ENCODE measurements at places on chromosomes 16 and 17.

DNA sequence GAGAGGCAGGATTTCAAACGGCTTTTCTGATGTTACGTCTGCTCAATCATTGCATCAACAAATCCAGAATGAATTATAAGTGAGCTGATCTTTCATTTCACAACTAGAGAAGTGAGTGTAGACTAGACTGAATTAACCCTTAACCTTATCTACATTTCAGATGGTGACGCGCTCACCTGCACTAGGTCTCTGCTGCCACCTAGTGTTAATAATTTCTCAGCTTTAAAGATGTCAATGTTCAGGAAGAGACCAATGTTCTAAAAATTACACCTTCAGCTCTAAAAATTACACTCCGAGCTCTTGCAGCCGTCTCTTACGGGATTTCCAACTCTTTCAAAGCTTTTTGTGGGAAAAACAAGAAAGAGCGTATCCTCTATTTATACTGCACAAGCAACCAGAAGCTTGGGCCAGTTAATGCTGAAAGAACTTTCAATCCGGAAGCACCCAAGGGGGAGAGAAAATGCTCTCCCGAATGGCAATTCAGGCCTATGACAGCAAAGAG lies 88.2 kb upstream of the FA2H start:
- DNase-seq = peak; percentile 39

DNA sequence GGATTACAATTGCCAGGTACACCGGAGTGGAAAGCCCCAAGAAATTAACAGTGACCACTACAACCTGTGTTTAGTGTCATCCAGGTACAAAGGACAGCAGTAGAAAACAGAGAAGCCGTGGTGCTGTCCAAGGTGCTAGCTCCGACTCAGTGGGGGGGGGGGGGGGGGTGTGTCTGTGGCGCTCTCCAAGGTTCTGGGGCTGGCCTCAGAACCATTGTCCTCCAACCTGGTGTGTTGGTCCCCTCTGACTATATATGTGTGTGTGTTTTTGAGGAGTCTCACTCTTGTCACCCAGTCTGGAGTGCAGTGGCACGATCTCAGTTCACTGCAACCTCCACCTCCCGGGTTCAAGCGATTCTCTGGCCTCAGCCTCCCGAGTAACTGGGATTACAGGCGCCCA lies 5.8 kb upstream of the ZNF23 start:
- DNase-seq = no peak

- no peak for DNase-seq
Measured at GRCh38 chr16:89828870-89829629, 775 bp downstream of the SPIRE2 start.

GRCh38 chr17:40922239-40922638 lies 15.2 kb downstream of the KRT23 start:
- no peak for DNase-seq

DNA sequence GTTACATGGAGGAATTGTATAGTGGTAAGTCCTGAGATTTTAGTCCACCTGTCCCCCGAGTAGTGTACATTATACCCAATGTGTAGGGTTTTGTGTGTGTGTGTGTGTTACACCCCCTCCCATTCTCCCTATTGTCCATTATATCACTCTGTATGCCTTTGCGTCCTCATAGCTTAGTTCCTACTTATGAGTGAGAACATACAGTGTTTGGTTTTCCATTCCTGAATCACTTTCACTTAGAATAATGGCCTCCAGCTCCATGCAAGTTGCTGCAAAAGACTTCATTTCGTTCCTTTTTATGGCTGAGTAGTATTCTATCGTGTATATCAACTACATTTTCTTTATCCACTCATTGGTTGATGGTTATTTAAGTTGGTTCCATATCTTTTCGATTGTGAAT lies 635 bp upstream of the FA2H start:
- no peak for DNase-seq

DNA sequence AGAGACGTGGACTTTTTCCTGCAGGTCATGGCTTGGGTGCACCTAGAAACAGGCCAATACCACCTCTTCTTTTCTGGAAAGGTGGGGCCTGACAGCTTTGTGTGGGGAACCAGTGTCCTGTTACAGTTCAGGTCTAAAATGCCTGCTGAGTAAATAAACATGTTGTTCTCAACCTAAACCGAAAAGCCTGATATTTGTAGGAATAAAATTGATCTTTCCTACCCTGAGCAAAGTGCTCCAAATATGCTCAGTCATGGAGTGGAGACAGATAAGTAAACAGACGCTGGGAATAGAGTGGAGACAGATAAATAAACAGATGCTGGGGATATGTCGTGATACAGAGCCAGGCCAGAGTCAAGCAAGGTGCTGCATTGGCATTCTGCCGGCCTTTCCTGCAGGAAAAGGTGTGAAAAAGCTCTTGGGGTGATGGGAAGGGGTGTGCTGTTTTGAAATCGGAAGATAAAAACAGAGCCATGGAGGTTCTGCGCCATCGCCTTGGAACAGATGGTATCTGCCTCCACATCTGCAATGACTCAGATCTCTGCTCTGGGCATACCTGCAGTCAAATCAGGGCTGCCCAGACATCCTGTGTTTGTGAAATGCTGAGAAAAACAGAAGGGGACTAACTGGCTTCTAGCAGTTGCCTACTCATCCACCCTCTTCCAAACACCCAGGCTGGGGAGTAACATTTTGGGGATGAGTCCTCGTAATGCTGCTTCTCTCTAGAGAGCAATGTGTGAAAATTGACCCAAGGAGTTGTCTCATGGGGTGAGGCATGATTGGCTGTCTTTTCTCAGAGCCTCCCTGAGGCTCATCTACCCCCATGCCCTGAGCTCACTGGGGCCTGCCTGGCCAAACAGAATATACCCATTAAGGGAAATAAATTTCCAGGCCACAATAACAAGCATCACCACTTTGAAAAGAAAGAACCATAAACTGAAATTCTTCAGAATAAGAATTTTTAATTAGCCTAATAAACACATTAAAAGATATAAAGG lies 16.8 kb upstream of the TRPV2 start:
- no peak for DNase-seq

- no peak for DNase-seq
Measured at GRCh38 chr16:68298907-68299561, 11.7 kb downstream of the SLC7A6OS start.
